ENCODE measurements at places on chromosomes 11 and 22. TPM values are rescaled to one million over a fixed set of nuclear protein-coding genes. Genes with fewer than 3 reads are reported as not detected.

The SPTY2D1 gene
- total RNA-seq, result 17.6 TPM

The KCNK7 gene
- total RNA-seq, result 0.45 TPM

The POU2AF3 gene
- total RNA-seq, result 0.37 TPM

The MS4A6A gene
- total RNA-seq, result not detected

The OR8G1 gene
- total RNA-seq, result not detected

The DAGLA gene
- total RNA-seq, result 5.5 TPM

The PNPLA5 gene
- total RNA-seq, result not detected

The SPDYC gene
- total RNA-seq, result not detected

The GGT5 gene
- 1.9 TPM for total RNA-seq
